ENCODE measurements at places on chromosomes 12 and 14. TPM values are rescaled to one million over a fixed set of nuclear protein-coding genes. Genes with fewer than 3 reads are reported as not detected.

- DNase-seq = no peak
- H3K36me3 ChIP-seq = no peaks in the 10 kb centered on the region
- no peaks in the 10 kb centered on the region for H3K27me3 ChIP-seq
- H3K27ac ChIP-seq = no peak overlapping the region
- no peak overlapping the region for H3K4me3 ChIP-seq
Measured at GRCh38 chr12:15443050-15443449, 120.7 kb downstream of the PTPRO start.

DNA sequence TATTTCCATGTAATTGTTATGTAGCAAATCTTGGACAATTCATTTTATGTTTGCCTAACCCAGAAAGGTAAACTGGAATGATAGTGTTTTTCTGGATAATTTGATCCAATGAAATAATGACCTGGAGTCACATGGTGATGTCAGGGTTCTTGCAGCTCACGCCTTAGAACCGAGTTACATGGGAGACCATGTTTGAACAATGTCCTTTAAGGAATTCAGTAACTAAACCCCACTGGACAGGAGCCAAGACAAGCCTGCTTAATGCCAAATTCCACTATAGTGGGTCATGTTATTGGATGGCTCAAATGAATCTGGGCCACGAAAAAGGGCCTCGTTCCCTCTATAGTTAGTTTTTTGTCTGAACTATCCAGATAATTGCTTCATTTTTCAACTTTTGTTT is 255.8 kb upstream of the HMGA2 start:
- DNase-seq = no peak
- no peak overlapping the region for H3K27ac ChIP-seq
- H3K36me3 ChIP-seq = no peaks in the 10 kb centered on the region
- H3K4me3 ChIP-seq = no peak overlapping the region
- H3K27me3 ChIP-seq = no peaks in the 10 kb centered on the region

GRCh38 chr12:132075026-132075713 is 68.9 kb downstream of the DDX51 start:
- H3K27ac ChIP-seq = no peak overlapping the region
- H3K4me3 ChIP-seq = no peak overlapping the region
- H3K4me1 ChIP-seq = no peaks in the 10 kb centered on the region
- H3K36me3 ChIP-seq = peaks cover 54% of the 10 kb centered on the region

- no peak overlapping the region for H3K27ac ChIP-seq
- no peak for DNase-seq
- H3K4me1 ChIP-seq = peaks cover 12% of the 10 kb centered on the region
- no peaks in the 10 kb centered on the region for H3K36me3 ChIP-seq
- H3K4me3 ChIP-seq = no peak overlapping the region
Measured at GRCh38 chr12:106953352-106954250, 2.1 kb upstream of the TMEM263 start.

GRCh38 chr12:99153293-99153692 is 494.3 kb upstream of the GARIN6 start:
- H3K4me3 ChIP-seq = no peak overlapping the region
- H3K36me3 ChIP-seq = no peaks in the 10 kb centered on the region
- no peak overlapping the region for H3K27ac ChIP-seq
- no peak for DNase-seq

DNA sequence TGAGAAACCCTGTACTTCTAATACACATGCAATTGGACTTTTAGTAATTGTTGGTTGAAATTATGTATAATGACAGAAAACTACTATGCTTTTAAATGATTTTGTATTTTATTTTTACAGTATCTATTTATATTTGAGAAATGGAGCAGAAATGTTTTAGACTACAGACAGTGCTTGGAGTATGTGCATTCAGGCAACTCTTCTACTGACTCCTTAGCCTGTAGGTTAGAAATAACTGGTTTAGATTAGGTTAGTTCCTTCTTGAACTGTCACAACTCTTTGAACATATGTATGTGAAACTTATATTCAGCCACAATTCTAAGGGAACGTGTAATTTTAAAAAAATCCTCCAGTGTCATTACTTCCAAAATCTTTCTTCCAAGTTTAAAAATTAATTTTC is 1.7 kb downstream of the FGFR1OP2 start:
- peak overlapping the region; percentile 97 for H3K27ac ChIP-seq
- peaks cover 65% of the 10 kb centered on the region for H3K4me1 ChIP-seq
- peak overlapping the region; percentile 89 for H3K4me3 ChIP-seq
- no peaks in the 10 kb centered on the region for H3K36me3 ChIP-seq
- no peak for DNase-seq

Gene POTEM
- total RNA-seq = not detected

Gene CIROP
- not detected for total RNA-seq

Data from esophagus muscularis mucosa (tissue), 4 donors.